ENCODE measurements at places on chromosomes 6 and 20.

- DNase-seq: peak; percentile 92
Measured at GRCh38 chr6:108559884-108560462, 744 bp upstream of the FOXO3 start.

GRCh38 chr20:33977535-33977934 is 16.2 kb upstream of the RALY start:
- no peak for DNase-seq

GRCh38 chr20:20744170-20744725 is 31.8 kb upstream of the RALGAPA2 start:
- no peak for DNase-seq

- no peak for DNase-seq
Measured at GRCh38 chr6:150735341-150735851, 130.1 kb upstream of the MTHFD1L start.

DNA sequence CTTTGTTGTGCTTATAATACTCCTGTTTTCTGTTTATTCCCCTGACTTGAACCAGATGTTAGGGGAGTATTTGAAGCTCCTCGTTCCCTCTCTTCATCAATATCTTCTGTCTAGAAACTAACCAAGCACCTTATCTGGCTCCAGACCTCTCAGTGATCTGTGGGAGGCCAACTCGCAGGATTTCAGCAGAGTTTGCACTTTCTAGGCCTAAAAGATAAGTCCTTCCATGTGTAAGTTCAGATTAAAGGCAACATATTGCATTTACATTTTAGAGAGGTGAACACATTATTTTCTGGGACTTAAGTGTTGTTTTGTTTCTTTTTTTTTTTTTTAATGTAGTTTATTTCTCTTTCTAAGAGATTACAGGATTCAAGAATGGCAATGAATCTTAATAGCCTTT is 139.4 kb upstream of the AKAP12 start:
- DNase-seq: no peak

GRCh38 chr6:157466342-157466648 is 85.3 kb downstream of the ZDHHC14 start:
- DNase-seq: no peak

DNA sequence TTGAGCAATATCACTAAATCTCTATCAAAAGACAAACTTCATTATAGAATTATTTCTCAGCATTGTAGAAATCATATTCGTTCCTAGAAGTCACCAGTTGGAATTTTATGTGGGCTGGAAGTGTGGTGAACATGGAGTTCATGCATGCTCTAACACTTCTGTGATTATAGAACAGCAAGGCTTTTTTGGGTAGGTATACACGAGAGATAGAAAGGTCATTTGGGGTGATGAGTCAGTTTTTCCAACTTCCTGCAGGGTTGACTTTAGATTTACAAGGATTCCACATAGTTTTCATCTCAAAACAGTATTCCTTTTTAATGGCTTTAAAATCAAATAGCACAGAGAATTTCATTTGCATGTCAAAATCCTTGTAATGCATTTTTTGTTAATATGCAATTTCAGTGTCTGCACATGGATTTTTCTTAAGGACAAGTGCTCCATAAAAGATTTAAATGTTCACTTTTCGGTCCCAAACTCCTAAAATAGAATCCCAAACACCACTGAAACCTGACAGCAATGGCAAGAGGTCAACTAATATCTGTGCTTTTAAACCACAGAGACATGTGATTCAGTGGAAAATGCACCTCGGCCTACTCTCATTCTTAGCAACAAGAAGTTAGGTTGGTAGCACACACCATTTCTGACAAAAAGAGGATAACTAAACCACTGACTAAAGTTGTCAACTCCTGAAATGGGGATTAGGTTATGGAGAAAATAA is 211.0 kb downstream of the MOXD1 start:
- peak; percentile 58 for DNase-seq

- peak; percentile 63 for DNase-seq
Measured at GRCh38 chr20:54292185-54292584, 84.3 kb downstream of the PFDN4 start.

- DNase-seq: no peak
Measured at GRCh38 chr6:156980515-156980914, 203.3 kb downstream of the ARID1B start.

- no peak for DNase-seq
Measured at GRCh38 chr6:22036275-22036674, 260.6 kb downstream of the PRL start.

- no peak for DNase-seq
Measured at GRCh38 chr20:43560974-43561373, 2.1 kb downstream of the SGK2 start.

- DNase-seq: no peak
Measured at GRCh38 chr6:126914172-126914571, 204.3 kb upstream of the RSPO3 start.

DNA sequence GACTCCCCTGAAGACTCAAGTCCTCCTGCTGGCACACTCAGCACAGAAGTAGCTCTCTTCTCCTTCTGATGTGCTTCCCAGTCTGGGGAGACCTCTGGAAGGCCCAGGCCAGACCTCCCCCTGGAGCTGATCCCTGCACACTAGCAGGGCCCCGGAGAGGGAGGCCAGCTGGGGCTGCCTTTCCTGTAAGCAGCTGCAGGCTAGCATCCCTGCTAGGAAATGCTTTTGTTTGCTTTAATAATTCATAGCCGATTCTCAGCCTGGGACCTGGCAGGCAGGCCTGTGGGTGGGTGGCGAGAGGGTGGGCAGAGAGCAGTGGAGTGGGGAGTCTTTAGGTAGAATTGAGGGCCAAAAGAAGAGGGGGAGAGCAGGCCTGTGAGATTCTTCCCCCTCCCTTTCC is 5.2 kb downstream of the EBF4 start:
- DNase-seq: no peak

- DNase-seq: peak; percentile 36
Measured at GRCh38 chr6:28597217-28597835, 71.6 kb downstream of the GPX5 start.

DNA sequence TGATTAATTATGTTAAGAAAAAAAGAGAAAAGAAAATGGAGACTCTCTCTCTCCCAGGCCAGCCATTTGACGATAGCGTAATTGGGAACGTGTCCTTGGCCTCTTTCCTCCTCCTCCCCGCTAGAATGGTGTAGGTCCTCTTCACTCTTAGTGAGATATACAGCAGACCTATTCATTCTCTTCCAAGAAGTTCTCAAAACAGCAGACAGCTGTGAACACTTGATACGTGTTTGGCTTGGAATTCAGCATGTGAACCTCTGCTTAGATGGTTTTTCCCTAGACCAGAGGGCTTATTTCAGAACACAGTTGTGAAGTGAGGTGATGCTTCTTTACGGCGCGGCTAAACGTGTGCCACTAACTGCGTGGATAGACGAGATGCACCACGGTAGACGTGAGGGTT is 32.6 kb upstream of the TULP4 start:
- peak; percentile 28 for DNase-seq

- peak; percentile 99 for DNase-seq
Measured at GRCh38 chr6:142416179-142416578, 114.4 kb downstream of the ADGRG6 start.

- peak; percentile 8 for DNase-seq
Measured at GRCh38 chr20:6525447-6526303, 241.8 kb upstream of the BMP2 start.

GRCh38 chr20:57779401-57780003 is 69.7 kb upstream of the PMEPA1 start:
- no peak for DNase-seq

DNA sequence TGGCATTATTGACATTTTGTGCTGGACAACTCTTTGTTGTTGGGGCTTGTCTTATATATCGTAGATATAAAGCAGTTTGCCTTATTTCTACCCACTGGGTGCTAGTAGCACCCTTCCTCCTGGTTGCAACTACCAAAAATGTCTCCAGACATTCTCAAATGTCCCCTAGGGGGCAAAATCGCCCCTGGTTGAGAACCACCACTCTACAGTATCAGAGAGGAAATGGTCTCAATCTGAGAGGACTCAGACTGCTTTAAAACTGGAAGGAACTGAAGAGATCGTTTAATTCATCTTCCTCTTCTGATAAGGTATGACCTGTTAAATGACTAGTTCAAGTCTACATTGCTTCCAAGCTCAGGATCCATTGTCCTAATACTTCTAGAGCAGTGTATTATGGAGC is 14.9 kb downstream of the SH3BGRL2 start:
- no peak for DNase-seq

- DNase-seq: peak; percentile 19
Measured at GRCh38 chr6:159467473-159468041, 225.5 kb downstream of the SOD2 start.

GRCh38 chr20:48329031-48329615 is 498.7 kb downstream of the PREX1 start:
- DNase-seq: peak; percentile 37

DNA sequence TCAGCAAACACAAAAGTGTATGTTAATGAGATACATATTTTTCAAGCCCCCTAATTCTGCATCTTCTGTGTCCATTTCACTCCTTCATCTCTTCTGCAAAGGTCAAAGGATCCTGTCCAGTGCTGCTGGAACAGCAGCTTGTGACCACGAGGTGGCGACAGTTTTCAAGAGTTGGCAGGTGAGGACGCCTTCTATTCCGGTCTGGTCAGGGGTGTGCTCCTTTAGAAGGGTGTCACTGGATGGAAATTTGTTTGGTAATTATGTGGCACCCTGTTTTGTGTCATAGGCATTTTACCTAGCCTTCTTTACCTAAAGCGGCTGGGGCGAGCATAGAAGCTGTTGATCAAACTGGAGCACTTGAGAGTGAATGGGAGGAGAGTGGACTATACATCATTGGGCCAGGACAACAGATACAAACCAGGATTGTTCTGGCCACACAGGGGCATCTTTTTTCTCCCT is 32.9 kb upstream of the ERVFRD-1 start:
- DNase-seq: peak; percentile 64

DNA sequence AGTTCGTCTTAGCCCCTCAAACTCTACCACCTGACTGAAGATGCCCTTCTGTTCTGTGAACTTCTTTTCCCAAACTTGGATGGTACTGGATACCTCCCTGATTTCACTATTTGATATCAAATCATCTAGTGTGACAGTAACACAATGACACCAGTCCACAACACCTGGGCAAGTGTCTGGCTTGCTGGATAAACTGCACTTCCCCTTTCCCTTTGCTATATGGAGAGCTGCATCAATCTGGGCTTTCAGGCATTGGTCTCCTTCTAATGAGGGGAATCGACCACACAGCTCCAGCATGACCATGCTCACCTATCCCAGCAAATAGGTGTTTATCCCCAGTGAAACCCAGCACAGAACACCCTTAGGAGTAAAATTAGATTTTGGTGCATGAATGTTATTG is 3.1 kb downstream of the F13A1 start:
- DNase-seq: no peak

DNA sequence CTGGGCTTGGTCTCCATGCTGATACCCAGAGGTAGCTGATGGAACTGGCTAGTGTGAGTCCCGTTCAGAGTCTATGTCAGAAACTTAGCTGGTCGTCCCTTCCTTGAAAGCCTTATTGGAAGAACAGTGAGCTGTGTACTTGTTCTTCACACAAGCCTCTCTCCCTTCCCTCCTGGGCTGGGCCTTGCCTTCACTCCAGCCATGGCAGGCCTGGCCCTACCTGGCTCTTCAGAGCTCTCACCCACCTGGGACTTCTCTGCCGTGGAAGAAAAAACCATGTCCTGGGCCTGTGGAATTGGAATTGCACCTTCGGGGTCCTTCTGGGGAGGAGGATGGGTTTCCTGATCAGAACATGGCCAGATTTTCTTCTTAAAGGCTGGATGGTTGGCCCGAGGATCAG is 20.3 kb upstream of the ZNF831 start:
- DNase-seq: no peak

DNA sequence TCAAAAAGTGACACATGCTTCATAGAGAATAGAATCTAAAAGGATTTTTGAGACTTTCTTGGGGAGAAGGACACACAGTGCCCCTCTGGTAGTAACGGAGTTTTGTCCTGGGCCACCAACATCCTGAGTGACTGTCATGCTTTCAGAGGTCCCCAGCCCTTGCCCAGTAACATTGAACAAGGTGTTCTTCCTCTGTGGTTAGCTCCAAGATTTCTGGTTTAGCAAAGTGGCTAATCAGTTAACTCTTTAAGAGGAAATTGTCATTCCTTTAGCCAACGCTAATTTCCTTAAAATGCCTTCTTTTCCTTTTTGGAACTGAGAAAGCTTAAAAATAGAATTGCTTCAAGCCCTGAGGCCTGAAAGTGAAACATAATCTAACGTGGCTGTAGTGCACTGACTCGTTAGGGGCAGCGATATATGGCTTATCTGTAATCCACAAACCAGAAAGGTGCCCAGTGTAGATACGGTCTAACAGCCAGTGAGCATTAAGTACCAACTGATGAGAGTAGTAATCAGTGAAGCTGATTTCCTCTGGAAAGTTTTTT is 7.8 kb downstream of the E2F3 start:
- DNase-seq: no peak

GRCh38 chr20:34045294-34045693 is 51.6 kb downstream of the RALY start:
- DNase-seq: no peak

- peak; percentile 94 for DNase-seq
Measured at GRCh38 chr6:134253681-134254080, 64.2 kb downstream of the SGK1 start.

DNA sequence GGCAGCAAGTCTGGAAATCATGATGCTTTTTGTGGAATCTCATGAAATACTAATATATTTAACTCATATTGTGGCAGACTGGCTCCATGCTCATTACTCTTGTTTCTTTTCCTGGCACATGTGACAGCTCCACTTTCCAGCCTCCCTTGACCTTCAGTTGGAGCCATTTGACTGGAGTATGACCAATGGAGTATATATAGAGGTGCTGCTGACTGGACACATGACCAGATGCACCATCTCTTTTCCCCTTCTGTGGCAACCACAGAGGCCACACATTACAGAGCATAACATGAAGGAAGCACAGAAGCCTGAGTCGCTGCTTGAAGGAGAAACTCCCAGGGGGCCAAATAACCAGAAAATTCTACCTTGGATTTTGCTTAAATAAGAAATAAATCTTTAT is 77.4 kb downstream of the MKKS start:
- DNase-seq: no peak

DNA sequence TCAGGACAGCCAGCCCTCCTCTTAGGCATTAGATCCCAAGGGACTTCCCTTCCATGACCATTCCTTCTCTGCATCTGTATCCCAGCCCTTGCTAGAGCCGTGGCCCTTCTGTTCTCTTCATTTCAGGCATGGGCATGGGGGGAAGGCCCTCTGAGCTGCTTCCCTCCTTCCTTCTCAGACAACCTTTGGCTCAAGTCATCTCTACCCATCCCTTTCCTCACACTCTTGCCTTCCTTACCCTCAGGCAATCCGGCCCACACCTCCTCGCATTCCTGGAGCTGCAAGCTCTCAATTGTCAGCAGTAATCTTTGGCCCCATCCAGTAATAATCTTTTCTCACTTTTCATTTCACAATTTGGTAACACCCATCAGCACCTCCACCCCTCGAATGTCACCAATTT is 426.9 kb upstream of the JARID2 start:
- no peak for DNase-seq

All from fibroblast of skin of abdomen (primary cell).